ENCODE measurements at places on chromosomes 7 and 10.

- DNase-seq, result no peak
These were observed 6.9 kb upstream of the LDB3 start for GRCh38 chr10:86661161-86662025.

DNA sequence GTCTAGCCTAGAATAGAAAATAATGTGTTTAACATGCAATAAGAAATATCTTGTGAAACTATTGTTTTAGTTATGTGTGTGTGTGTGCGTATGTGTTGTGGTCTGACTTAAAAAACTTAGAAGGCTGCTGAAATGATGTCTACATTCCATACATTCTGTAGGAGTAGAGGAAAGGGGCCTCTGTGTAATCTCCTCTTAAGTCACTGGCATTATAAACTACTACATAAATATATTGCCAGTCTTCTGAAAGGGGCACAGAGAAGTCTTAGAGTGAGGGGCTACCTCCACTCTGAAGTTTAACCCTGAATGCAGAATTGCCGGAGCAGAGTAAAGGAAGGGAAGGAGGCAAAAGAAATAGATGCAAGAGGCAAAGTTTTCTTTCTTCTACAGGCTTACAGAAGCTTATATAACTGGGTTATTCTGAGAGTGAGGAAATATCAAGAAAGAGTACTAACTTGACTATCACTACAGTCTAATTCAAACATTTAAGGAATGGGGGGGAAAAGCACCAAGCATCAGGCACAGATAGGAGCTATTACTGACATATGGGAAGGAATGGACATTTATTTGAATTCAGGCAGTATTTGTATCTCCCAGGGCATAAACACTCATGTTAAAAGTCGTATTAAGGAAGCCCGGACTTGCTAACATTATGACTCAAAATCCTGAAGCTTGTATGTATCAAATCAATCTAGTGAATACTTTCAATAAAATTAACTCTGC, 75.7 kb downstream of the DNAJC1 start:
- no peak for DNase-seq

- DNase-seq, result no peak
These were observed 54.9 kb downstream of the TFPI2 start for GRCh38 chr7:93835702-93836101.

- peak; percentile 77 for DNase-seq
These were observed 61.0 kb upstream of the AOAH start for GRCh38 chr7:36784991-36785940.

DNA sequence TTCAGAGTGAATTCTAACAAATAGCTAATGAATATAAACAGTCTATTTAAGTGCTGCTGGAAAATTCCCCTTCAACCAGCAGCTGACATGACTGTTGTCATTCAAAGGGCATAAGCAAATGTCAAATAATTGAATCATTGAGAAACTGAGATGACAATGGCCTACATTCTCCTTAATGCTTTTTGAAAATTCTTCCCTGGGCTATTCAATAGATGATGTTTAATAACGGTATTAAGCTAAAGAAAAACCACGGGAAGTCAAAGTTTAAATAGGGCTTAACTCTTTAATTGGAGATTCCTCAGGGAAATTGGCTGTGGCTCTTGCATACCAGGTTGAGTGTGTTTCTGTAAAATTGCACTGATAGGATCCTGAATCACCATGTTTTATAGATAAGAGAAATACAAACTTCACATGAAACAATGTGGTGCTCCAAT, 77.0 kb downstream of the ARL4A start:
- DNase-seq, result no peak

DNA sequence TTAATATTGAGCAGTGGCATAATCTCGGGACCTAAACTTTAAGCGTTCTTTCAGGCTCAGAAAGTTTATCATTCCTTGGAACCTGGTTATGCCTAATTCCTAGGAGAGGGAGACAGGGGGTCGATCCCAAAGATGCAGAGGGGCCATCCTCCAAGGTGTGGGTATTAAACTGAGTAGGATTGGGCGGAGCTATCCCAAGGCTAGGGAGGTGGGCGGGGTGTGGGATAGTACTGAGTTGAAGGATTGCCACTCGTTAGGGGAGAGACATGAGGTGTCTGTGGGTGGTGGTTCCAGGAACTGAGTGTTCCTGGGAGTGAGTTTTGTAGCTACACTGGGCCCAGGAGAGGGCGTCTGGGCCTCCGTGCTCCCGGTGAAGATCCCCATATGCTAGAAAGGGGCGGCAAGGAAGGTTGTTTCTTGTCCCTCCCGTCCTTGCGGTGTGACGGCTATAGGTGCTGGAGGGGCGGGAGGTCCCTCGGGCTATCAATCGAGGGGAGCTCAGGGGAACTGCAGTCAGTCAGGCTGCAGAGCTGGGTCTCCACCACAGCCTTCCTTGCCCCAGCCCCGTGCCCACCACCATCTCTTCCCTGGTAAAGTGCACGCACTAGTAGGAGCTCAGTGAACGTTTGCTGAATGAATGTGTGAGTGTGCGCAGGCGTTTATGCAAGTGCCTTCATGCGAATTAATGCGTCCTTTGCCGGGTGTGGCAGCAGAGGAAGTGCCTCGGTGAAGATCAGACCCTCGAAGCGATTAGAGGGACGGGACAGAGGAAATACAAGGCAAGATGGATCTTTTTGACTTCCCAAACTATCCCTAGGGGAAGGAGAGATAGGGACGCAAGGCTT, 3.0 kb upstream of the HMX2 start:
- DNase-seq, result no peak

GRCh38 chr7:35865287-35865686, 64.4 kb downstream of the SEPTIN7 start:
- DNase-seq, result no peak

- DNase-seq, result no peak
These were observed 77.6 kb downstream of the COBL start for GRCh38 chr7:51238981-51239495.

- peak; percentile 80 for DNase-seq
These were observed 31.3 kb downstream of the AGAP3 start for GRCh38 chr7:151117565-151117964.

DNA sequence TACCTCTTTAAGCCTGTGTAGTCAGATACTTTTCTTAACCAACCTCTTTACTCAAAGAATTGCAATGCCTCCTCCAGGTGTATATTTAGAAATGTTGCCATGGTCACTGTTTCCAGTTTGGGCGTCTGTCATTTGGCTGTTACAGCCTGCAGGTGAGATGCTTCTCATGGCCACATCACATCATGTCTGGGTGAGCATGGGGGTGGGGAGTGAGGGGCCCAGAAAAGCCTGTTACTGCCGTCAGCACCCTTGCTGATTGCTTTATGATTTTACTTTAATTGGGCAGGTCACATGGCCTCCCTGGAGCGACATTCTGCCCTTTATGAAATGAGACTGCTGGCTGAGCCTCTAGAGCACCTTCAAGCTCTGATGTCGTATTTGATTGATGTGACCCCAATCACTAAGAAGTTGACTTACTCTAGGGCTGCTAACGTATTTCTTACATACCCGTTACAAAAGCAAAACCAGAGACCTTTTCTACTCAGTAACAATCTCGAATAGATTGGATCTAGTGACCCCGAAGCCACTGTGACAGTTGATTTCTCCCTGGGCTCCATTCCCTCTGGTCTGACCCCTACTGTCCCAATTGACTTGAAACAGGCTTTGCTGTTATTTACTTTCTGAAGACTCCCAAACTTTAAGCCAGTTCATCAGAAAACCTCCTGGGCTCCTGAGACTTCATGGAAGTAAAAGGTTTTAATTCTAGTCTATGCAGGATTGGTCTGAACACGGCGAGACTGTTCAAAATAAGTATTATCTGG, 60.7 kb downstream of the OTUD1 start:
- no peak for DNase-seq

DNA sequence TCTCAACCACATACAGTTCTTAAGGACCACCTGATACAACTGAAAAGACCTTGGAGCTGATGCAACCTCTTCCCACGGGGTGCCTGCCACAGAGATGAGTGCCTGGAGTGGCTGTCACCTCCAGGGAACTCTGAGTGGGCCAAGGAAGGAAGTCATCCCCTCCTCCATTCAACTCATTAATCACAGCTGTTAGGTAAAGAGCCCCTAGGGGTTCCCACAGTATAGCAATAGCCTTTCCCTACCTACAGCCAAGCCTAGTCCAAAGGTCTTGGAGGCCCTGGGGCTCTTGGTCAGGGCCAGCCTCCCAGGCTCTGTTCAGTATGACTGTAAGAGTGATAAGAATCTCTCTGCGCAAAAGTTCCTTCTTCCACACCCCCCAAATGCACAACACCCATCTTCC, 70.4 kb upstream of the NFE2L3 start:
- DNase-seq, result no peak

DNA sequence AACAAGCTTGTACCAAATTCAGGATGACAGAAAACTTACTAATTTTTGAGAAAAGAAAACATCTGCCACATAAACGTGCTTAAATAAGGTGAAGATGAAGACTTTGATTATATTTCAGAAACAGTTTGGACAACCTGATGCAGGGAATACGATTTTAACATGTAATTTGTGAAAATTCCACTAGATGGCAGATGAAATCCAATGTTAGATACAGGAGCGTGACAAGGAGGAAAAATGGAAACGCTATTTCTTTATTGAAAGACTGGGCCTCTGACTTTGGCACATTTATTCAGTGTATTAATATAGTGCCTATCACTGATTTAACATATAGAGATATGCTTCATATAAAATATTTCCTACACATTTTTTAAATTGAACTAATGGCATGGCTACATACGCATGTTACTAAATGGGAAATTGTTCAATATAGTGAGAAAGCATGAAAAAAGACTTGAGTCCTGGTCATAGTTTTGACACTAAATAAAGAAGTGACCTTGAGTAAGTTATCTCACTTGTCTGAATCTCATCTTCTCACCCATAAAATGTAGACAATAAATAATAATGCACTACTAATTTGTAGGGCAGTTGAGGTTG, 60.7 kb downstream of the CD36 start:
- no peak for DNase-seq

DNA sequence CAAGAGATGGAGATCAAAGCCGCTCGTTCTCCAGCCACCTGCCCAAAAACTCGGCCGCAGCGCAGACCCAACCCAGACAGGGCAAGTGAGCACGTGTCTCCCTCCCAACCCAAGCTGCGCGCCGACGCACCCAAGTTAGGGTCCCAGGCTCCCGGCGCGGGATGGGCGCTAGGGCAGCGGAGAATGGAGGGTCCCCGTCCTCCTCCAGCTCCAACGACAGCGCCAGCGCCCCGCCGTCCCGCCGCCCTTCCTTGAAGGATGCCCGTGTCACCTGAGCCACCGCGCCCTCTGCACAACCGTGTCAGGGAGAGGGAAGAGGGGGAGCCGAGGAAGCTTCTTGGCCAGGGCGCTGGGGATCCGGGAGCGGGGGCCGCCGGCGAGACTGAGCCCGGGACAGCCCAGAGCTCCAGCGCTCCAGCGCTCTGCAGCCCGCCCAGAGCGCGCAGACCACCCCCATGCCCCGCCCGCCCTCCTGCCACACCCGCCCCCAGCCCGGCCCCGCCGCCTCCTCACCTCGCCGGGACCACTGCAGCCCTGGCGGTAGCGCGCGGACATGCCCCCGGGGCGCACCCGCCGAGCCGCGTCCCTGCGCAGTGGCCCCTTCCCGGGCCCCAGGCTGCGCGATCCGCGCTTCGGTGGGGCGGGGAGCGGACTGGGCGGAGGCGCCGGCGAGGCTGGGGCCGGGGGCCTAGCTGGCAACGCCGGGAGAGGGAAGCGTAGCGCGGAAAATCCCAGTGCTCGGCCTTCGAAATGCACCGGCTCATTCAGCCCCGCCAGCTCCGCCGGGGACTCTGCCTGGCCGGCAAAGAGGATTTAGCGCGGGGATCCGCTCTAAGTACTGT, at the start of gene SLC16A12:
SLC16A12 (minus strand) TSS at position 424 of the 842 bp plus-strand sequence. CDS start 73,016 bp downstream, outside the sequence.
- no peak for DNase-seq

- DNase-seq, result peak; percentile 63
These were observed 108.2 kb upstream of the EGR2 start for GRCh38 chr10:62924344-62924748.

DNA sequence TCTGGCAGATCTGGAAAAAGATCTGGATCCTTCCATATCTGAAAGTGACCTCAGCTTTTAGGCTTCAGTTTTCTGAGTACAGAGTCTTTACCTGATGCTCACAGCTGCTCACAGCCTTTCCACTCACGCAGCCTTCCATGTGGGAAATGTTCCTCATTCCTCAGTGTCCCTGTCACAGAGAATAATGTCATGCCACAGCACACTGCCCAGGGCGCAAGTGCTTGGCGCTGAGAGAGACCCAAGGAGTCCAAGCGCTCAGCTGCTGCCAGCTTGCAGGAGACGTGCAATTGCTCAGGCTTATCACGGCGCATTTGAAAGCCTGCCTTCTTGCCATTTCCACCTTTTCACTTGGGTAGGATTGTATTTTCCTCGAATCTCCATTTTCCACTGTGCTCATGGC, 271.9 kb upstream of the MKI67 start:
- DNase-seq, result no peak

DNA sequence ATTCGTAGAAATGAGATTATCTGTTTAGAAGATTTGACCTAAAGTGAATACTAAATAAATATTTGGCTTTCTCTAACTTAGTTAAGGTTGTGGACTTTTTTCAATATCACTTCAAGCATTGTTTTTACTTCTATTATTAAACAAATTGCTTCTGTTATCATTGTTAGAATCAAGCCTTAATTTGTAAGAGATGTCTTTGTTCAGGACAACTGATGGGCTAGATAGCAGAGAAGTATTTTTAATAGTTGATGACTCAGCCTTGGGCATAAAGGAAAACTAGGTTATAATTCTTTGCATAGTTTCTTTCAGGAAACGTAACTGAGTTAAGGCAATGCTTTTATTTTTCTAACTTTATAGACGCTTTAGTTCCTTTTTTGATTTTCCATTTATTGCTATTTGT, 128.8 kb upstream of the SMIM30 start:
- DNase-seq, result no peak
